ENCODE measurements at places on chromosomes 3 and 15. TPM values are rescaled to one million over a fixed set of nuclear protein-coding genes. Genes with fewer than 3 reads are reported as not detected.

DNA sequence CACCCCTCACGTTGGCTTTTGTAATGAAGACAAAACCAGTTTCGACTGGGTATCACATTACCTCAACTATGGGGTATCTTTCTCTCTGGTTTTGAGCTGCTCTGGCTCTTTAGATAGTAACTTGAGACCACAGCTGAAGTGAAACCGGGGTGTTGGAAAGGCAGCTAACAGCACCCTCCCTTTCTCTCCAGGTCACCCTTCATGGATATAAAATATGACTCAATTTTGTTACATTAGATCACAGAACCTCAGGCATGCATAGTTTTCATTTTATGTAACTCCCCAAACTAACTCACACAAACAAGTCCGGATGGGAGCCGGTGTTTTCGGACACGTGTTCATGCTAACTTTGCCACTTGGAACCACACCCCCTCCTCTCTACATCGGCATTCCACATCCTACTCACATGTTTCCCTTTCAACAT is 90.7 kb downstream of the NR2F2 start:
- no peak for DNase-seq

DNA sequence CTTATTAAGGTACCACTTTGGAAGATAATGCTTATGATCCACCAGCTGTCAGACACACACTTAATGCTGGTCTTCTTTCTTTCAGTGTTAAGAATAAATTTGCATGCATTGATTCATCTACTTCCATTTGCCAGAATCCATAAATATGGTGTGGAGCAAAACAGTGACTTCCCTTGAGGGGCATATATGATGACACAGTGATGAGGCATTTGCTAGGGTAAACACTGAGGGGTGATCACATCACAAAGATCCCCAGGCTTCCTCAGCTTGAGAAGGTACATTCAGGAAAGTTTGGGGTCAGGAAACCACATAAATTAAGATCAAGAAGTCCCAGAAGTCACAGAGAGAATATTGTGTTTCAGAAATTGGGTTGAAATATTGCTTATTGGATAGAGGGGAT is 9.9 kb upstream of the ZBED2 start:
- no peak for DNase-seq

DNA sequence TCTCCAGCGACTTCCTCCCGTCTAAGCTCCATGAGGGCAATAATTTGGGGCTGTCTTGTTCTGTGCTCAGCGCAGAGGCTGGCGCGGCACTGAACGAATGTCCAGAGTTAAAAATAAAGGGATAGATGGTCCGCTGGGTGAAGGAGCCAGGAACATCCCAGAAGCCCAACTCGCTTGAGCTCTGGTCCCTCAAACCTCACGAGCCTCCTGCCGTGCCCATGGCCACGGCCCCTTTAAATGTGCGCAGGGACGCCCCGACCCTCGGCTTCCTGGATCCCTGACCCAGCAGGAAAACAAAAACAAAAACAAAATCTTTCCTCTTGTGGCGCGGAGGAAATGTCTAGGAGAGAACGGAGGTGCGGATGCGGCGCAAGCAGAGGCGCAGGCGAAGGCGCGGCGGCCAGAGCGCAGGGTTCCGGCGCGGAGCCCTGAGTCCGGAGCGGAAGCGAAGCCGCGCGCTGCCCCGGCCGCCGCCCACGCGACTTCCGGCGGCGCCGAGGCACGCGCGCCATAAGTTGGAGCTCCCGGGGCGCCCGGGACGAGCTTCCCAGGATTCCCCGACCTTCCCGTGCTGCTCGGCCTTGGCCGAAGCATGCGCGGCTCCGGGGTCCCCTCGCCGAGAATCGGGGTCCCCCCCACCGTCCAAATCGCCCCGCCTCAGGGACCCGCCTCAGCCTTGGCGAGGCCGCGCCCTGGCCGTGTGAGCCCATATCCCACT is 52.9 kb upstream of the WNT7A start:
- DNase-seq, result no peak

DNA sequence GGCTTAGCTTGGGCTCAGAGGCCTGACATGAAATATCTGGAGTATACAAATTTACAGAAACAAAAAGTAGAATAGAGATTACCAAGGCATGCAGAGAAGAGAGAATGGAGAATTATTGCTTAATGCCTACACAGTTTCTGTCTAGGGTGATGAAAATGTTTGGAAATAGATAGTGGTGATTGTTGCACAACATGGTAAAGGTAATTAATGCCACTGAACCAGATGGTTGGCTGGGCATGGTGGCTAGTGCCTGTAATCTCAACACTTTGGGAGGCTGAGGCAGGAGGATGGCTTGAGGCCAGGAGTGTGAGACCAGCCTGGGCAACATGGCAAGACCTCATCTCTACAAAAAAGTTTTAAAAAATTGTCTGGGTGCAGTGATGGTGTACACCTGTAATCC is 46.6 kb upstream of the OSBPL11 start:
- DNase-seq, result no peak

The PROS1 gene
- 27.0 TPM for total RNA-seq

- no peak for DNase-seq
Measured at GRCh38 chr3:64673159-64673715, 14.6 kb downstream of the ADAMTS9 start.

The WDR49 gene
- total RNA-seq, result 0.49 TPM
